ENCODE measurements at places on chromosomes 13 and 19. TPM values are rescaled to one million over a fixed set of nuclear protein-coding genes. Genes with fewer than 3 reads are reported as not detected.

The ATP8B3 gene
- polyA plus RNA-seq, result 0.59 TPM

The ZNF709 gene
- 0.60 TPM for polyA plus RNA-seq

The SWSAP1 gene
- polyA plus RNA-seq, result 5.8 TPM

The KIR3DL2 gene
- 1.1 TPM for polyA plus RNA-seq

The KLK13 gene
- not detected for polyA plus RNA-seq

The PLK5 gene
- not detected for polyA plus RNA-seq

The CD22 gene
- polyA plus RNA-seq, result not detected

DNA sequence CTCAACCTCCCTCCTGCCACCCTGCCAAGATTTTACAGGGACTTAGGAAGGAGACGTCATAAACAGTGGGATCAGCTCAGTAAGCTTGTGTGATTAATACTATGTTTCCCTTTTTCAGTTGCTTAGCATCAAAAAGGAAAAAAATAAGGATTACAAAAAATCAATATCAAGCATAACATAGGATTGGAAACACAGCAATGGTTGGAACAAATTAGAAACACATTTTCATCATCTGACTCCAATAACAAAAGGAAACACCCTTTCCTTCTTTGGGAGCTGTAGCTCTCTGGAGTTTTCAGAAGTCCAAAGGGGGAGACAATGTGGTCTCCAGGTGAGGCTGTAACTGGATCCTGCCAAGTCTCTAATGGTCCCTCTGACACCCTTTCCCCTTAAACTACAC lies 233.4 kb downstream of the B3GLCT start:
- peaks cover 9% of the 10 kb centered on the region for H3K27me3 ChIP-seq
- H3K27ac ChIP-seq, result no peak overlapping the region
- H3K36me3 ChIP-seq, result no peaks in the 10 kb centered on the region
- H3K4me3 ChIP-seq, result no peak overlapping the region
- no peak for DNase-seq

DNA sequence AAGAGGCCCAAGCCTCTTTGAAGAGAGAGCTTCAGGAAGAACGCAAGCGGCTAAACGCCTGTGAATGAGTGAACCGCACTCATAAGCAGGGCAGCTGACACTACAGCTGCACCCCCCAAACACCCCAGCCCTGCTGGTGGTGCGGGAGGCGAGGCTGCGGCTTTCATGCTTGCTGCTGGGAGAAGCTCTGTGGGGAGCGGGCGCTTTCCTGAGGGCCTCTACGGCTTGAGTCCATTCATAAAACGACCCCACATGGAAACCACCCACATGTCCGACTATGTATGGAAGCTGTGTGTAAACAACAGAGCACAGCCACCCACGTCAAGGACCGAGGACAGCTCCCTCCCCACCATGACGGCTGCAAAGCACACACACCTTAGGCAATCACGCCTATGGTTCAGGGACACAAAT lies 5.5 kb downstream of the AP3D1 start:
- H3K27me3 ChIP-seq, result no peaks in the 10 kb centered on the region
- DNase-seq, result no peak

DNA sequence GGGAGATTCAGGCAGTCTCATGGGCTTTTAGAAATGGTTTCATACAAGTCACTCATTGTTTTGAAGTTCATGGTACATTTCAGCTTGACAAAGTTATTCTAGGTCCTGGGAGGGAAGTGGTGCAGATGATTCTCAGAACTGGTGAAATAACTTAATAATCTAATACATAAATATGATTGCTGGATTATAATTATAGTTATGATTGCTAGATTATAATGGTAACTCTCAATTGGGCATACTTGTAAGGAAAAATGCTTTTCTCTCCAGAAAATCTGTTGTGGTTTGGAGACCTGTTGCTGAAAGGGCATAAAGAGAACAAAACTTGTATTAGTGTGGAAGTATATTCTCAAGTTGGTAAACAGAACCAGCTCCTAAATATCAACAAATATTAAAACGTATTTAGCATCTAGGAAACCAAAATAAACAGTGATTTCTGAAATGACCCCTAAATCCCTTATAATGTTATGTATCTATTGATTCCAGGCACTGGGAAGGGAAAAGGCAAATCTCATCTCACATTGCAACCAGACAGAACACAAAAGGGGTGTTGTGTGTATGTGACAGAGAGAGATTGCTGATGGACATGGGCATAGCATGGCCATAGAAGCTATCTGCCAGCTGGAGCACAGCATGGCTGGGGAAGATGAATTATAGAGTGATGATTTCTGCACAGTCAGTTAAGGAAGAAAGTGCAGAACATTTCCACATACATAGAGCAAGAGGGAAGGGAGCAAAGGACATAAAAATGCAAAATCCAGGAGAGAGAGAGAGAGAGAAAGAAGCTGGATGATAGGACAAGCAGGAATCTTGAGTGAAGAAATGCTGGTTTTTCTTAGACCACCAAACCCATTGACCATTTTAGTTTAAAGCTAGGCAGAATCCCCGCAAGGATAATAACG lies 87.1 kb upstream of the FRY start:
- no peak overlapping the region for H3K27ac ChIP-seq
- no peaks in the 10 kb centered on the region for H3K36me3 ChIP-seq
- DNase-seq, result no peak
- no peaks in the 10 kb centered on the region for H3K4me1 ChIP-seq
- no peak overlapping the region for H3K4me3 ChIP-seq

DNA sequence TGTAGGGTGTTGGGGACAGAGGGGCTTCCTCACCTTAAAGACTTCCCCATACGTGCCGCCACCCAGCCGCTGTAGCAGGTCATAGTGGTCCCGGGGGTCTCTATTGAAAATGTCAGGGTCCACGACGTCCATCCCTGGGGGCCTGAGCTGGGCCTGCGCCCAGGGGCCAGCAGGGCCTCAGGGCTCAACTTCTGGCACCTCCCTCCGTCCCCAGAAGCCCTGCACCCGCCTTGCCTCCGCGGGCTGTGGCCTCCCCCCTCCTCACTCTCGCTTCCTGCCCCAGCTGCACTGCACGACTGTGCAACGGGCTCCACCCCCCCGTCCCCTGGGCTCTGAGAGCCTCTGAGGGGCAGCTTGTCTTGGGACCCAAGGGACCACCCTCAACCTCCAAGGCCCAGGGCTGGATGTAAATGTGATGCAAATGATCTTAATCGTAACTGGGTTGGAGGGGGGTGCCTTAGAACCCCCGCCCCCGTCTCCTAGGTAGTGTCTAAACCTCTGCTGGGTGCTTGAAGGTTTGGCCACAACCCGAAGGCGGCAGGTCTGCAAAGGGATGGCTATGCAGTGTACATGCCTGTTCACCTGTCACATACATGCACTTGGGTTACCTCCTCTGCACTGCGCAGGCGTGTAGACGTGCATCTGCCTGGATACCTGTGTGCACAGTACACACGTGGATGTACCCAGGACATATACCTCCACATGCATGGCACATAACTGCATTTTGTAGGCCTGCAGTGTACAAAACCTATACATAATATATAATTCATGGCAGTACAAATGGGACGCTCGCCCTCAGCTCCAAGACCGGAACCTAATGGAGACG lies at the start of gene MAP4K1:
Gene MAP4K1, minus strand, starts transcription at position 190 of the 826 bp plus-strand sequence. Its CDS starts 58 bp downstream, at position 132.
- peak within 1 kb of the TSS; percentile 100 for H3K27ac ChIP-seq
- H3K4me3 ChIP-seq, result peak within 1 kb of the TSS; percentile 100
- no peaks in the 10 kb centered on the region for H3K27me3 ChIP-seq
- peaks cover 51% of the 10 kb centered on the region for H3K4me1 ChIP-seq
- peak; percentile 64 for DNase-seq

DNA sequence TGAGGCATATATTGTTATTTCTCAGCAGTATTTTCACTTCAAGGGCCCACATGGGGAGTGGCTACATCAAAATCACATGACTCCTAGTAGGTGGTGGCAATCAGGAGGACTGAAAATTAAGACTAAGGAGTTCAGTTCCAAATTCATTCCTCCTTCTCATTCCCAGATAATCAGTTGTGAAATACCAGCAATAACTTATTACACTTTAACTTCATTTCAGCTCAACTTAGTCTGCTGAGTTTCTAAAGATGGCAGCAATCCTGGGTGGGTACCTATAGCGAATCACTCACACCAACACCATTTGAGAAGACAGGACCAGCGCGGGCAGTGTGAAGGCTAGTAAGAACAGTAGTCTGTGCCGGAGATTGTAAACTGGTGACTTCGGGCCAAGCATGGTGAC lies 63.9 kb upstream of the SLC10A2 start:
- no peaks in the 10 kb centered on the region for H3K4me1 ChIP-seq
- H3K27me3 ChIP-seq, result peaks cover 11% of the 10 kb centered on the region
- no peaks in the 10 kb centered on the region for H3K36me3 ChIP-seq

DNA sequence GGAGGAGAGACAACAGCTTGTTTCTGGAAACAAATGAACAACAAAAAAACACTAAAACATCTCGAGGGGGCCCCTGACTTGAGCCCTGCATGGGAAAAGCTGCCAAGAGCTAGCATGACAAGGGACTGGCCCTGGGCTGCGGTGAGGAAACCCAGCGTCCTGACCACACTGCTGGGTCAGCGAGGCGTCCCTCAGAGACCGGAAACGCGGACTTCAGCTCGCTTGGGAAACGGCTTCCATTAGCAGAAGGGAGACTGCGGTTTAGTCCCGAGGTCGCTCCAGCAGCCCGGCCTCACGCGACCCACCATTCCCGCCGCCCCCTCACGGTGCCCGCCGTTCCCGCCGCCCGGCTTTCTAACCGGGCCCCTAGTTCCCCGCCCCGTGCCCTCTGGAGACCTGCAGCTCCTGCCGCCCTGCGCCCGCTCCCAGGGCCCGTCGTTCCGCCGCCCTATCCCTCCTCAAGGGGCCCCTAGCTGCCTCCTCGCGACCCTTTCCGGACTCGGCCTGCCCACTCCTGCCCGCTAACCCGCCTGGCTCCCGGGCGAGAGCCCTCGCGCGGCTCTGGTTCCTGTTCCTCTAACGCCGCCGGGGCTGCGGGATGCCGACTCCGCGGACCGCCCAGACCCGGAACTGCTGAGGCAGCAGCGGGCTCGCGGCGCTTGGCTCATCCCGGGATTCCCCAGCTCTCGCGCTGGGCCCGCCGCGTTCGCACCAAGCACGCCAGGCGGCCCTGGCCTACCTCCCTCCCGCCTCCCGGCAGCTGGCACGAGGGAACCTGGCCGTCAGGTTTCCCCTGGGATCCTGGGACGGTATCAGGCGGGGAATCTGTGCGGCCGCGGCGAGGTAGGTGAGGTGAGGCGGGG lies at the start of gene CCDC122:
Gene CCDC122, minus strand, starts transcription at position 849 of the 863 bp plus-strand sequence. CDS start 10,364 bp downstream, outside the sequence.
- H3K4me1 ChIP-seq, result peaks cover 21% of the 10 kb centered on the region
- peak; percentile 71 for DNase-seq

- DNase-seq, result no peak
- H3K4me1 ChIP-seq, result peaks cover 47% of the 10 kb centered on the region
- H3K27ac ChIP-seq, result no peak overlapping the region
- peak overlapping the region; percentile 68 for H3K4me3 ChIP-seq
These were observed 516 bp upstream of the ATP1A3 start for GRCh38 chr19:41994521-41994971.

GRCh38 chr19:55239004-55239403 lies 10.4 kb upstream of the TMEM86B start:
- peaks cover 13% of the 10 kb centered on the region for H3K4me1 ChIP-seq
- no peak overlapping the region for H3K27ac ChIP-seq
- no peak overlapping the region for H3K4me3 ChIP-seq
- no peaks in the 10 kb centered on the region for H3K27me3 ChIP-seq
- DNase-seq, result no peak
- H3K36me3 ChIP-seq, result peaks cover 84% of the 10 kb centered on the region

GRCh38 chr19:49712397-49712859 lies 21.5 kb downstream of the CPT1C start:
- H3K36me3 ChIP-seq, result no peaks in the 10 kb centered on the region
- no peak overlapping the region for H3K4me3 ChIP-seq
- peaks cover 4% of the 10 kb centered on the region for H3K27me3 ChIP-seq
- no peak overlapping the region for H3K27ac ChIP-seq

GRCh38 chr19:7393939-7394730 lies 45.4 kb downstream of the ARHGEF18 start:
- H3K4me3 ChIP-seq, result peak overlapping the region; percentile 80
- H3K27ac ChIP-seq, result peak overlapping the region; percentile 93
- peaks cover 8% of the 10 kb centered on the region for H3K36me3 ChIP-seq

GRCh38 chr19:6470173-6470572 lies 6.1 kb downstream of the CRB3 start:
- no peak overlapping the region for H3K4me3 ChIP-seq
- DNase-seq, result no peak
- no peaks in the 10 kb centered on the region for H3K27me3 ChIP-seq
- no peak overlapping the region for H3K27ac ChIP-seq

DNA sequence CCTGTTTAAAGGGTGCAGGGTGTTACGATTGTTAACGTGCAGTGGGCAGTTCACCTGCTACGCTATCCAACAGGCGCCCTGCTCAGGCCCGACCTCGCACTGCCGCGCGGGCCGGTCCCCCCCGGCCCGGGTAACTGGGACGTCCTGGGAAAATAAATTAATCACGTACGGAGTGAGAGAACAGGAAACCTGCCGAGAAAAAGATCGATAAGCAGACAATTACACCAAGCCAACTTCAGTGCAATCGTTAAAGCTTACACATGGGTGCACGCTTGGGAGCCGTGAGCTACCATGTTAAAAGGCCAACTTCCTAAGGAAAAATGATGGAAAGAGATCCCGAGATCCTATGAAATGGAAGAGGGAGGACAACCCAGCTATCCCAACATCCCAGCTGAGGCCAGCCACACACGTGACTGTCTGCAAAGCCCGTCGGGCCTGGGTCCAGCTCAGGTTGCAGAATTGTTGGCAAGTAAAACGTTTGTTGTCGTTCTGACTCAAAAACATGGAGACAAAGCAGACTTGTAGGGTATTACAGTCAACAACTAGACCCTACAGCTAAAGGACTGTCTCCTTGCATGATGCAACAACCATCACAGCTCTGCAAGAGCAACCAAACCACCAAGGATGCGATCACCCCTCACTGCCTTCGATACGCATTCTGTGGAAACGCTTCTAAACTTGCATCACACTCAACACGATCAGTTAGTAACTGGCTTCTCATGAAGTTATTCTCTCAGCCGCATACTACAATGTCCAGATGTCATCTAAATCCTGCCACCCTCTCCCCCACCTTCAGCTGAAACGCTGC lies 741 bp upstream of the TUBGCP3 start:
- H3K36me3 ChIP-seq, result no peaks in the 10 kb centered on the region
- DNase-seq, result no peak

DNA sequence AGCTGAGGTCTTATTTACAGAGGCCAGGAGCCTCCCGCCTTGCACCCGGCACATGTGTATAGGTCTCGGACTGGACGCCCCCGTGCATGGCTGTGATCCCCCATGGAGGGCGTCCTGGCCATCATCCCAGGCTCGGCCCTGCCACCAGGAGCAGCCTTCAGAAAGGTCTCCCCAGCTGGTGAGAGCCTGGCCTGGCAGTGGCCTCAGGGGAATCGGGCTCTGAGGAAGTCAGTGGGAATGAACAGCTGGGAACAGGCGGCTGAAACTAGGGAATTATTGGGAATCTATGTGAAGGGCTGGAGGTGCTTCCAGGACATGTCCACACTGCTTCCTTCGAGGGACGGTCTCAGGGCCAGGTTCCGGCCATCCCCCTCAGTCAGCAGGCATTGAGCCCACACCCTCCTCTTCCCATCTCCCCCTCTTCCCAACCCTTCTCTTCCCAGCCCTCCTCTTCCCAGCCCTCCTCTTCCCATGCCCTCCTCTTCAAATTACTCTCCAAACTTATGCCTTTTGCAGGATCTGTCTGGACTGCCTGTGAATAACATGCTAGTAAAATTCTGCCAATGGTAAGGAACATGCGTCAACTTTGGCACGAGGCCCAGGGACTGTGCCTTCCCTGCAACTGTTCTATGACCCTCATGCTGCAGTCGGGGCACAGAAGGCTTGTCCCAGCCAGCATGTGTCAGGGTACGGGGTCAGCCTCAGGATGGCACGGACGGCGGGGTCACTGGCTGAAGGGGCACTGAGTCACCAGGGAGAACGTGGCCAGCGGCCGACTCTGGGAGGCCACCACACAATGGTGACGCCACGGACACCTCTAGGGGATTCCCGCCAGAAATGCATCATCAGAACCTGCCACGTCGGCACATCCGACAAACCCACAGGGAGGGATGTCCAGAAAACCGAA lies 24.2 kb upstream of the C13orf46 start:
- peaks cover 4% of the 10 kb centered on the region for H3K4me1 ChIP-seq
- no peaks in the 10 kb centered on the region for H3K27me3 ChIP-seq
- peak; percentile 42 for DNase-seq
- H3K36me3 ChIP-seq, result peaks cover 57% of the 10 kb centered on the region
- peak overlapping the region; percentile 20 for H3K27ac ChIP-seq
- H3K4me3 ChIP-seq, result peak overlapping the region; percentile 51
